ENCODE measurements at places on chromosomes 7 and 10.
A peak's percentile ranks its signal among the peaks of the same experiment; 100 is the strongest.

- no peak for DNase-seq
These were observed 15.4 kb upstream of the TMEM243 start for GRCh38 chr7:87234949-87235348.

DNA sequence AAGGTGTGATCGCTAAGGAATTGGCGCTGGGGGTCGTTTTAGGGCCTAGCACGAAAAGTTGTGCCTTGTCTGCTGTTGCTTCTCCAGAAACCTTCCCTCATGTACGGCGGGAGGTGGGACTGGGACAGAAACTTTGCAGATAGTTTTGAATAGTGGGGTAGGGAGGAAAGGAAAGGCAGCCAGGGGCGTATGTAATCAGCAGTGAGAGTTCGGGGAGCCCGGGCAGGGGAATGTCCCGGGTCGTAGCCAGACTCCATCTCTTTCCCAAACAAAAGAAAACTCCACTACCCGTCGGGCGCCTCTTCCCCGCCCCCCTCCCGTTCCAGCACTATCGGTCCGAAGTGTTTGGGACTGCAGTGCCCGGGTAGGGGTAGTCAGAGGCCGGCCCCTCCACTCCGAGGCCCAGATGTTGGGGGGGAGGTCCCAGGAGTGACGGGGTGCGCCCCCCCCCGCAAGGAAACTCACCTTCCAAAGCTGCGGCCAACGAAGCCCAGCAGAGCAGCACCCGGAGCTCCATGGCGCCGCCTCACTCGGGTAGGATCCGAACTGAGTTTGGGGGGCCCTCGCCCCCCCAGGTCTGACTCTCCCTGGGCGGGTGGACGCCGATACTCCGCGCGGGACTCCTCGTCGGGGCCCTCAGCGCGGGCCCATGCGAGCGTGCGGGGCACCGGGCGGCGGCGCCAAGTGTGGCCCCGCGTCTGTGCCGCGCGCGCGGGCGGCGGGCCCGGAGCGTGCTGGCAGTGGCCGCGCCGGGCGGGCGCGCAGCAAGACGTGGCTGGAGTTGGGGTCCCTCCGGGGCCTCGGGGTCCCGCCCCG is 601 bp downstream of the EPHB4 start:
- DNase-seq, result peak; percentile 3

- DNase-seq, result no peak
These were observed 20.7 kb upstream of the ZMIZ1 start for GRCh38 chr10:79047875-79048638.

GRCh38 chr10:16989826-16990293 is 139.8 kb downstream of the CUBN start:
- DNase-seq, result no peak

GRCh38 chr7:96388166-96388565 is 66.3 kb upstream of the SLC25A13 start:
- no peak for DNase-seq

GRCh38 chr10:114278140-114278883 is 39.3 kb downstream of the VWA2 start:
- no peak for DNase-seq

GRCh38 chr7:135768467-135768866 is 19.9 kb upstream of the FAM180A start:
- no peak for DNase-seq

- DNase-seq, result no peak
These were observed 290.8 kb downstream of the DNAJB6 start for GRCh38 chr7:157627646-157628045.

GRCh38 chr7:101733713-101734475 is 83.5 kb upstream of the CUX1 start:
- DNase-seq, result no peak

- no peak for DNase-seq
These were observed 69.4 kb upstream of the PDLIM1 start for GRCh38 chr10:95360122-95360714.

GRCh38 chr7:74657692-74658177 is at the start of gene GTF2I:
GTF2I (plus strand) TSS chr7:74657718; CDS start chr7:74689129, 31,411 bp downstream.
- no peak for DNase-seq

GRCh38 chr7:96784597-96784996 is 75.0 kb upstream of the SEM1 start:
- DNase-seq, result no peak

DNA sequence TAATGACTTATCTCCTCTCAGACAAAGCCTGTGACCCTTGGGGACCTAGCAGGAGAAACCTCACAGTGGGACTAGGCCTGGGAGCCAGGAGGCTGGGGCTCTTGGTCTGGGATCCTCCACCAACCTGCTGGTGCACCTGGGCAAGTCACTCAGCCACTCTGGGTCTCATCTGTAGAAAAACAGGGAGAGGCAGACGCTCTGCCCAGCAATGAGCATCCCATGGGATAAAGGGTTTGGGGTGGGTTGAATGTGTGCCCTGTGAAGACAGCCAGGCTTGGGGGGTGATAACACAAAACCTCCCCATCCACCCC is 81.6 kb downstream of the ZMIZ1 start:
- DNase-seq, result no peak

- no peak for DNase-seq
These were observed 18.6 kb downstream of the MICALL2 start for GRCh38 chr7:1440620-1441019.

- no peak for DNase-seq
These were observed 98.3 kb upstream of the CTBP2 start for GRCh38 chr10:125258676-125259075.

GRCh38 chr10:20087353-20087752 is 271.1 kb downstream of the PLXDC2 start:
- DNase-seq, result no peak

- peak; percentile 20 for DNase-seq
These were observed 1.4 kb upstream of the THSD7A start for GRCh38 chr7:11833431-11833830.

- no peak for DNase-seq
These were observed 132.3 kb upstream of the MKI67 start for GRCh38 chr10:128258421-128258976.

- no peak for DNase-seq
These were observed 26.4 kb upstream of the CCL24 start for GRCh38 chr7:75840029-75840428.

DNA sequence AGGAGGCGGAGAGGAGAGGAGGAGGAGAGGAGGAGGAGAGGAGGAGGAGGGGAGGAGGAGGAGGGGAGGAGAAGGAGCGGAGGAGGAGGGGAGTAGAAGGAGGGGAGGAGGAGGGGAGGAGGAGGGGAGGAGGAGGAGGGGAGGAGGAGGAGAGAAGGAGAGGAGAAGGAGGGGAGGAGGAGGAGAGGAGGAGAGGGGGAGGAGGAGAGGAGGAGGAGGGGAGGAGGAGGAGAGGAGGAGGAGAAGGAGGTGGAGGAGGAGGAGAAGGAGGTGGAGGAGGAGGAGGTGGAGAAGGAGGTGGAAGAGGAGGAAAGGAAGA is 15.5 kb upstream of the CRCP start:
- DNase-seq, result no peak

DNA sequence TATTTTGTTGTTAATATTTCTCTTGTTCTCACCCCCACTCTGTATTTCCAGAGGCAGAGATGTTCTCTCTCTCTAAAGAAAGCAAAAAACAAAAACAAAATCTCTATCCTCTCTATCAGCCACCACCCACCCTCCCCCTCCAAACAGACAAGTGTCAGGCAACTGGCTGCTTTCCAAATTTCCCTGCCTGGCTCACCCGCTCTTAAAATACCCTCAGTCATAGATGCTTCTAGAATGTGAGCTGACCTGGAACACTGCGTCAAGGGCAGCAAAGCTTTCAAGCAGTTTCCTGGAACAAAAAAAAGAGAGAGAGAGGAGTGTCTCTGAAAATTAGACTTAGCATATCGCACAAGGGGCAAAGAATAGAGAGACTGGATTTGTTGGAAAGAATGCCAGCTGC is 341.0 kb upstream of the ZMIZ1 start:
- no peak for DNase-seq

DNA sequence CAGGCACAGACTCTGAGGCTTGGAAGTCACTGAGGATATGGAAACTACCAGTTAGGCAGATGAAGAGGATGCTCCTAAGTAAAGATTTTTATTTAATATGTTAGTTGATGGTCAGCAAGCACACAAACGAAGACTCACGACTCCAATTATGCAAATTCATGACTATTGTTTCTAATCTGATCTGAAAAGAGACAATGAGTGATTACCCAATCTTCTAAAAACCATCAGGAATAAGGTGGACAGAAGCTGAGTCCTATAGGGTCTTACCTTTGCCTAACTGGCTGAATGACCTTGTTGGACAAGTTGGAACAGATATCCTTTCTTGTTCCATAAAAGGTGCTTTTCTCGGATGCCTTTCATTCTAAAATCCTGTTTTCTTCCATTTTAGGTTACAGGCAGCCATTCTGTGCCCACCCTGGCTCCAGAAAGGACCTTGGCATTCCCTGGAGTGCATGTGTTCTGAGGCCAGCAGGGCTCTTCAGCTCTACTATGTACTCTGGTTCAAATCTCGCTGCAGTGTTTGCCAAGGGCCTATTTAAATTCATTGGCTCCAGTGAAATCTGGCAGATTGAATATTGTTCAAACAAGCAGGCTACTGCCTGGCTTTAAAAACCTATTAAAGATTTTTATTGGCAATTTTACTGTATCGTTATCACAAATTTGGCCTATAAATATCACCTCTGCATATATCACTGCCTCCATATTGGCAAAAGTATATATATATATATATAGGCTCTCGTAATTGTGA is 77.5 kb downstream of the SLC25A13 start:
- no peak for DNase-seq

- DNase-seq, result no peak
These were observed 191.5 kb upstream of the GPR26 start for GRCh38 chr10:123474700-123475099.

DNA sequence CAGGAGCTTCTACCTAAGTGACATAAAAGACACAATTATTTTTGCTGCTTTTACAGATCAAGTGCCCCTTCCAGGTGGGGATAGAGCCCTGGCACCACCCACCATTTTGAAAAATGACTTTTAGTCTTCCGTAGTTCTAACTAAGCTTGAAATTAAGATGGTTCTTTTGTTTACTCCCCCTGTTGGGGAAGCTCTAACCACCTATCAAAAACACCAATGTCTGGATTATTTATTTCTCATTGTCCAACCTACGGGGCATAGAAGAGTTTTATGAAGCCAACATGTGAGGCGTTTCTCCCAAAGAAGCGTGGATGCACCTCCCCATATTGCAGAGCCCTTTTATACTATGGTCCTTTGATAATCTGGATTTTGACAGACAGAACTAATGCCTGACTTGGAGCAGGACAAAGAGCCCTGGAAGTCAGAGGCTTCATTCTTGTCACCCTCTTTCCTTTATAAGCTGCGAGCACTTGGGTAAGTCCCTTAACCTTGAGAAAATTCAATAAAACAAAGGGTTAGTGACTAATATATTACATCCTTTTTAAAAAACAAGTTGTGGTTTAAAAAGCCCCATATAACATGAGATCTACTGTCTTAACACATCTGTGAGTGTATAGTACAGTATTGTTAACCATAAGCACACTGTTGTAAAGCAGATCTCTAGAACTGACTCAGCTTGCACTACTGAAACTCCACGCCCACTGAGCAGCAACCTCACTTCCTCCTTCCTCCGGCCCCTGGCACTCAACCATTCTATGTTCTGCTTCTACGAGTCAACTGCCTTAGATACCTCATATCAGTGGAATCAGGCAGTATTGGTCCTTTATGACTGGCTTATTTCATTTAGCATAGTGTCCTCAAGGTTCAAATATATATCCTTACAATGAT is 67.5 kb downstream of the ATXN7L1 start:
- DNase-seq, result no peak

Measured in D721Med (cell line).